NCI-H524 treated with DMSO at 0.1 percent for 48 hours (cell line): ENCODE measurements at places on chromosomes 5 and 9.

DNA sequence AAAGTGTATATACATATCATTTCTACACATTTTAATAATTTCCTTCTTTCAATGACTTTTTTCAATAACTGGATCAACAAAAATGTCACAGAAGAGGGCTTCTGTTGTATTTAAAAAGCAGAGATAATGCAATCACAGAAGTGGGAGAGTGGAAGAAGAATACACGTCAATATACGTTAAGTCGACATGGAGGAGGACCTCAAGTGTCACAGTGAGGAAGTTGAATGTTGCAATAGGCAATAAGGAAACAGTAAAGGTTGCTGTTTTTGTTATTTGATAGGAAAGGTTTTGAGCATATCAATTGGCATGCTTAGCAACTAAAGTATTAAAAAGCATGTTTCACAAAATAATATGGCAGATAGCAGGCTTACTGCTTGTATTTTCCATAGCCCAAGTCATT lies 184.0 kb upstream of the NR4A3 start:
- DNase-seq, result no peak

GRCh38 chr9:114592356-114592755 lies 4.8 kb downstream of the ATP6V1G1 start:
- DNase-seq, result no peak

DNA sequence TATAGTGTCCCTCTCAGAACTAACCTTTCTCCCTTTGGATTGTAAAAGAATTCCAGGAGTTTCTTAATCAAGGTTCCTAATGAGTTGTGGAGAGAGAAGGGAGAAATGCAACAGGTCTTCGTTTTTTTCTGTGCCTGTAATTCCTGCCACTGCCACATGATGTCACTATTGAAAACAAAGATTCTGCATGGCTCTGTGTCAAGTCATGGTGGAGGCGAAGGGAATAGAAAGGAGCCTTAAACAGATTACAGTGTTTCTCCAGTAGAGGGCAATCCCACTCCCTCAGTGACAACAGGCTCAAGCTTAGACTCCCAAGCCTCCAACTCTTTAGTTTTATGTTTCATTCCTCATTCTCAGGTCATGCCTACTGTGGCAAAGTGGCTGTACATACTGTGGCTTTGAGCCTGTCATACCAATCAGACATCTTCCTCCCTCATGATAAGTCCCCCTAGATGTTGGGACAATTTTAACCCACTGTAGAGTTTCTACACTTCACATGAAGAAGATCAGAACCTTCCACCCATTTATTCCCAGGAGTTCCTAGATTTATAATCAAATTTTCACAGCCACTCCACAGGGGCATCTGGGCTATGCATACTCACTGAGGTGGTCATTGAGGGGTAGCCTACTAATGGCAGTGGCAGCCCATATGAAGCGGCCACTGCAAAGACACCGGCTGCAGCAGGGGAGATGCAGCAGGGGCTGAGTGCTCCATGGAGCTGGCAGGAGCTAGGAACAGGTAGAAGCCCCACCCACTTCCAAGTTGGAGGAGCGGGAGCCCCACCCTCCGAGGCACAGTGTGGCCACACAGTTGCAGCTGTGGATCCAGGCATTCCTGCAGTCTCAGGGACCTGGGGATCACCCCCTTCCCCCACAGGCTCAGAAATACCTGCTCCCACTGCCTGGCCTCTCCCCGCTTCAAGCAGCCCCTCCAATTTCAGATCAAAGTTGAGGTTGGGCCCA lies 97.4 kb upstream of the TRIM32 start:
- DNase-seq, result no peak

DNA sequence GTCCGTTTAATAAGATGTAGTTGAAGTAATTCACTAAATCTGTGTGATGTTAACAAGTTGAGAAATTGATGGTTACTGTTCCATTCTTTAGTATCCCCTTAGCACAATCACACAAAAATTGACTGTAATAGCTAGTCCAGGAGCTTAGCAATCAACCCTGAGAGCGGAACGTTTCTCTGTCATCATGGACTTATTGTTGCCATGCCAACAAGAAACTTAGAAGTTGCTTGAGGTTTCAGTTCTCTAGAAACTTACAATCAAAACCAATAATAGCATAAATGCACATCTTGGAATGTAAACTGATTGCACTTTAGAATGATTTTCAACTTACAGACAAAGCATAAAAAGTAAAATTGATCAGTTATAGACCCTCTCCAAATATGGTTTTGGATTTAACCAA lies 125.4 kb upstream of the ANKH start:
- DNase-seq, result no peak

GRCh38 chr5:124956471-124957029 lies 210.1 kb upstream of the ZNF608 start:
- no peak for DNase-seq

DNA sequence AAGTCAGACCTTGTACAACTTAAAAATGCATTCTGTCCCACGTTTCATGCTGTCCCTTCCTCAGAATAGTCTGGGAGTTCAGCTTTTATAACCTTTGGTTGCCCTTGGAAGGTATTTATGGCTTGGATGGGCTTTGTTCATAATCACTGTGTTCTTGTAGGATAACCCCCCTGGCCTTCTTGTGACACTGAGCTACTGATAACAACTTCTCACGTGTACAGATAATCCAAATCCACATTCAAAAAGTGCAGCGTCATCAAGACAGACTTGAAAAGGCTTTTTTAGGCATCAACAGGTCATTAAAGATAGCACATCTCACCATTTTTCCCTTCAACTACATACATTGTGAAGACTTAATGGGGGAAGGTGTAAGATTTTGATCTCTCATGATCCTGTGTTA lies 42.0 kb downstream of the SLC1A3 start:
- DNase-seq, result no peak

- peak; percentile 81 for DNase-seq
These were observed 11.1 kb downstream of the ARSB start for GRCh38 chr5:78974011-78974410.

GRCh38 chr5:89421035-89421434 lies 538.1 kb upstream of the MEF2C start:
- no peak for DNase-seq

DNA sequence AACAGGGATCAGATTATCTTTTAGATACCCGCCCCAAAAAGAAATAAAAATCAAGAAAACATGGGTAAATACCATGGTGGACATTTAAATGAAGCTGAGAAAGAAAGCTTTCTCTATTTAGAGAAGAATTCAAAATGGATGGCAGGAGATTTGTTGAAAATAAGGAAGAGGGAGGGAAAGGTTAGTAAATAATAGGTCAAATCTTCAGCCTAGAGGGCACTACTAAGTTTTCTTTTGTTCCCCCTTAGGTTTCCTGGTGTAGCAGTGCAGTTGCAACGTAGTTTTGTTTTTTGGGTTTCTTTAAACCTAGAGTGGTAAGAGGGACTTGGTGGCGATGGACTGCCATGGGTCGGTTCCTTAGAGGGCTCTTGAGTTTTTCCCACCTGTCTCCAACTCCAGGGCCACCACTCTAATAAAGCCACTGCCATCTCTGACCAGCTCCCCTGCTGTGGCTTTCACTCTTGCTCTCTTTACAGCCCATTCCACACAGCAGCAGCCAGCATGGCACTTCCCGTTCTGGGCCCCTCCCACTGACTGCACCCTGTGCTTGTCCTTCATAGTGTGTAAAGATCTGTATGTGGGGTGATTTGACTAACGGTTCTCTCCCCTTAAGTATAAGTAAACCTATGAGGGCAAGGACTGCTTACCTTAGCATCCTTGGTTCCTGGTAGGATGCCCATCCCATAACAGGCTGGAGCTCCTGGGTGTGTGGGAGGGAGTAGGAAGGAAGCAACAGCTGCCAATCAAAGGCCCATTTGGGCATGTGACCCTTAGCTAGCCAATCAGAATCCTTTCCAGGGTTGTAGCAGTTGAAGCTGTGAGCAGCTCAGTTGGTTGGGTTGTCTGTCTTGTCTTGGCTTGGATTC lies 118.3 kb downstream of the SLC1A3 start:
- DNase-seq, result no peak

- DNase-seq, result no peak
These were observed 1499.0 kb downstream of the EFNA5 start for GRCh38 chr5:106171708-106172107.

- no peak for DNase-seq
These were observed 154.3 kb downstream of the GIN1 start for GRCh38 chr5:102965653-102966052.

GRCh38 chr5:23396346-23396745 lies 111.1 kb upstream of the PRDM9 start:
- DNase-seq, result no peak

DNA sequence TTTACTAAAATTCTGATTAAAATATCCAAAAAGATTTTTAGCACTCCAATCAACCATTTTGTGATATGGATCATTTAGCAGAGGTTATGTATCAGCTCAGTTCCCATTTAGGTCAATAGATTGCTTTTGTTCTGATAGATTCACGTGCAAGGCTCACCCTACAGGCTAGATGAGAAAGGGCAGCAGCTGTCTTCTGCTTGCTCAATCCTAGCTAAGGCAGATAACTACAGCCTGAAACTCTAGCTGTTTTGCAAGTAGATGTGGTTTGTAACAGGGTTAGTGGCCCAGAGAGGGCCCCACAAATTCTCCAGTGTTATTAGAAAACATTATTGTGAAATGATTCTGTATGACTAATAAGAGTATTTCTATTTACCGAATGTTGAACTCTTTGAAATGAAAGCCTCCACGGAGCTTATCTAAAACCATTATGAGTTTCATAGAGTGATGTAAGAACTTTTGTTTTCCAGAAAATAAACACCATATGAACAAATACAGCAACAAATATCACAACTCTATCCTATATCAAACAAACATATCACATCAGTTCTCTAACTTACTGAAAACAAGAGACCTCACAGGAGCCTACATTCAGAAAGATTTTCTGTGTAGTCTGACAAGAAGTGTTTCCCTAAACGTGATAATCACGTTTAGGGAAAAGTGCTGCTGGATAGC lies 841.9 kb upstream of the ACO1 start:
- DNase-seq, result no peak

GRCh38 chr5:68290847-68291246 lies 75.3 kb downstream of the PIK3R1 start:
- DNase-seq, result no peak

- no peak for DNase-seq
These were observed 45.2 kb downstream of the ADAM19 start for GRCh38 chr5:157530226-157530972.

GRCh38 chr9:84953252-84953773 lies 283.8 kb downstream of the NTRK2 start:
- DNase-seq, result no peak

DNA sequence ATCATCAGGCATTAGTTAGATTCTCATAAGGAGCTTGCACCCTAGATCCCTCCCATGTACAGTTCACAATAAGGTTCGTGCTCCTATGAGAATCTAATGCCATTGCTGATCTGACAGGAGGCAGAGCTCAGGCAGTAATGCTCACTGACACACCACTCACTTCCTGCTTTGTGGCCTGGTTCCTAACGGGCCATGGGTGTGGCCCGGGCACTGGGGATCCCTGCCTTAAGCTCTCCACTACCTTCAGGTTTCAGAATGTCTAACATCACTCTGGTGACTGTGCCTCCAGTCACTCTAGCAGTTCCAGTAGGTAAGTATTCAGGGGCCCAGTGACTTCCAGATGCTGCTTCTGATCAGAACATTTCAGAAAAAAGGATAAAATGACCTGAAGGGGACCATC lies 152.4 kb downstream of the LRRC70 start:
- no peak for DNase-seq

GRCh38 chr9:135701959-135702721 lies at the start of gene KCNT1:
Gene KCNT1, plus strand, starts transcription at chr9:135702185. Its CDS starts 74 bp downstream, at chr9:135702259.
- no peak for DNase-seq

DNA sequence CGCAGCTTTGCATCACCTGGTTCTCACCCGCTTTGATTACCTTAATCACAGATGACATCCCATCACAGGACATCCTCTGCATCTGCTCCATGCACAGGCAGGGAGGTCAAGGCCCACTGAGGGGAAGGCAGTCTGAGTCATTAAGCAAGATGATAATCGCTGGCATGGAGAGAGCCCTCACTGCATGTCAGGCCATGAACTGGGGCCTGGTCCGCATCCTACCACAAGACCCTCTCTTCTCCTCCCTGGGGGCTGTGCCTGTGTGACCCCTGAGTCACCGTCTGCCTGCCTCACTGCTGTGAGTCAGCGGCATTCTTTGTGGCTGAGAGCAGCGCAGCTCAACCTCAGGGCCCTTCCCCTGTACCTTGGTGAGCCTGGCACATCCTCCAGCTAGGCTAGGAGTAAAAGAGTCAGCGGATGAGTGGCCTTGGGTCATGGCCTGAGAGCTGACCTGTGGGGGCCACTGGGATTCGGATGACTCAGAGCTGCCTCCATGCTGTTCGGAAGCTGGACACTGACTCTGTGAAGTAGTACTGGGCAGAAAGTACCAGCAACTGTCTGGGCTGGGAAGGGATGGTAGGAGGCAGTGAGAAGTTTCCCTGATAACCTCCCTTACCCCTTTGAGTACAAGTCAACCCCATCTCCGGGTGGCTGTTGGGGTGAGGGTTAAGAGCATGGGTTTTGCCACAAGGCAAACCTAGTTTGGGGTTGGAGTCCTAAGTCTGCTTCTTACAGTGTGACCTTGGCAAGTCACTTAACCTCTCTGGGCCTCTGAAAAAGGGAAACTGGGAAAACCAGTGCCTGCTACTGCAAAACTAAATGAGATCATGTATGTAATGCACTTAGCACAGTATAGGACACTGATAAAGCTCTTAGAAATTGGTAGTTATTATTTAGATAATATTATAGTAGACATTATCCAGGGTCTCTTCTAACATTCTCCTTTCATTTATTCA lies 14.6 kb upstream of the ARSI start:
- no peak for DNase-seq

DNA sequence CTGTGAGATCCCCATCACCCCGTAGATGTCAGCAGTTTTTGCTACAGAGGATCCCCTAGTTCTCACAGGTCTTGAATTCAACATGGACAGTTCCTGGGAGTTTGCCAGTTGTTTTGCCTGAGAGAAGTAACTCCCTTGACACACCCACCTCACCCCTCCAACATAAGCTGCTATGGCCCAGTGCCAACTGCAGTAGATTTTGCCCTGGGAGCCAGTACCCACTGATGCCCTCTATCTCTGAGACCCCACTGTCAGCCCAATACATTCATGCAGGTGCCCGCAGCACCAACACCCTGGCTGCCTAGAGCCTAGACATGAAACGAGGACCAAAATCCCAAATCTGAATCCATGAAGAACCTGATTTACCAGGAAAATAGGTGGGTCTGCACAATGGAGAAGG lies 583.9 kb upstream of the CTNND2 start:
- DNase-seq, result no peak

- no peak for DNase-seq
These were observed 8.8 kb upstream of the GGTA1 start for GRCh38 chr9:121508415-121508814.
